ENCODE measurements at places on chromosomes 11 and 22.
A peak's percentile ranks its signal among the peaks of the same experiment; 100 is the strongest.

GRCh38 chr11:76623171-76623883, 47.2 kb downstream of the LRRC32 start:
- no peak for DNase-seq

GRCh38 chr11:109864834-109865547, 228.2 kb upstream of the ZC3H12C start:
- no peak for DNase-seq

DNA sequence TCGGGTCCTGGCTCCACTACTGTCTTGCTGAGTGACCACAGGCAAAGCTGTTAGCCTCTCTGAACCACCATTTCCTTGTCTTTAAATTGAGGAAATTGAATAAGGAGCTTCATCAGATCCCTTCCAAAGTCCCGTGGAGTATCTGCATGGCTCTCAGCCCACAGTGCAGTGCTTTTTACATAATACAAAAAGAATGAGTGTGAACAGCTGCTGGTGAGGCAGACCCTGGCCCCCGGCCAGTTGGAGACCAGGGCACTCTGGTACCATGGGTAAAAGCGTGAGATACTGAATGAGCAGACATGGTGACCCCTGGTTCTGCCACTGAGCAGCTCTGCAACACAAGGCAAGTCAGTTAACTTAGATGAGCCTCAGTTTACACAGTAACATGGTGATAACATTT, 86.8 kb downstream of the GALNT18 start:
- DNase-seq: no peak

DNA sequence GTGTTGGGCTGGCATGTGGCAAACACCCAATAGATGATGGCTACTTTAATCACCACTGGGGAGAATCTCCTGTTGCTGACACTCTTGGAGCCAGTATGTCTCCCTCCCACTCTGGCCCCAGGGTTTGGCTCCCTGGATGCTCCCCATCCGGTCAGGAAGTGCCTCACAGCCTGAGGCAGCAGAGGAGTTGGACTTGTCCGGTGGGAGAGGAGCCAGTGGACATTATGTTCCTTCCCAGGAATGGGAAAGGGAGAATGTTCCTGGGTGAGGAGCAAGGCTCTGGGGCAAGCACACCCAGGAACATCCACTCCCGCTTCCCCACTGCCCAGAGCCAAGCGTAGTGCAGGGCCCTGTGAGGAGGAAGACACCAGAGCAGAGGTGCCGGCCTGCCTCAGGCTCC, 84.6 kb upstream of the NAV2 start:
- DNase-seq: no peak

GRCh38 chr11:42444406-42444805, 867.4 kb upstream of the API5 start:
- DNase-seq: no peak

GRCh38 chr22:21972293-21972779, 10.3 kb downstream of the TOP3B start:
- DNase-seq: no peak

GRCh38 chr22:36464715-36465231, 16.7 kb downstream of the TXN2 start:
- no peak for DNase-seq

- DNase-seq: peak; percentile 70
These were observed at the start of gene RAB38 for GRCh38 chr11:88174709-88175568. Gene RAB38 (minus strand): TSS chr11:88175443. CDS start chr11:88175384, 59 bp downstream.

DNA sequence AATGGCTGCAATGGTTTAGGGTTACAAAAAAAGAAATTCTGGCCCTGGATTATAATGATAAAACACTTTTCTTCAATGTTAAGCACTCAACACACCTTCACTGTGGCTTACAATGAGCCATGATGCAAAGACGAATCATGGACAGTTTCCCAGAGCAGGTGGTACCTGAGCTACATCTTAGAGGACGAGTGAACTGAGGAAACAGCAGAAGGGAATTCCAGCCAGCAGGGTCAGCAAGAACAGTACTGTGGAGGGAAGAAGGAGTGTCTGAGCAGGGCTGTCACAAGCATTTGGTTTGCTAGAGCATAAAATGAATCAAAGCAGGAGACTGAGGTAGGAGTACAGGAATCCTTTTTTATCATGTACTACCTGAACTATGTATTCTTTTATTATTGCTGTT, 332.8 kb upstream of the C11orf87 start:
- DNase-seq: no peak

DNA sequence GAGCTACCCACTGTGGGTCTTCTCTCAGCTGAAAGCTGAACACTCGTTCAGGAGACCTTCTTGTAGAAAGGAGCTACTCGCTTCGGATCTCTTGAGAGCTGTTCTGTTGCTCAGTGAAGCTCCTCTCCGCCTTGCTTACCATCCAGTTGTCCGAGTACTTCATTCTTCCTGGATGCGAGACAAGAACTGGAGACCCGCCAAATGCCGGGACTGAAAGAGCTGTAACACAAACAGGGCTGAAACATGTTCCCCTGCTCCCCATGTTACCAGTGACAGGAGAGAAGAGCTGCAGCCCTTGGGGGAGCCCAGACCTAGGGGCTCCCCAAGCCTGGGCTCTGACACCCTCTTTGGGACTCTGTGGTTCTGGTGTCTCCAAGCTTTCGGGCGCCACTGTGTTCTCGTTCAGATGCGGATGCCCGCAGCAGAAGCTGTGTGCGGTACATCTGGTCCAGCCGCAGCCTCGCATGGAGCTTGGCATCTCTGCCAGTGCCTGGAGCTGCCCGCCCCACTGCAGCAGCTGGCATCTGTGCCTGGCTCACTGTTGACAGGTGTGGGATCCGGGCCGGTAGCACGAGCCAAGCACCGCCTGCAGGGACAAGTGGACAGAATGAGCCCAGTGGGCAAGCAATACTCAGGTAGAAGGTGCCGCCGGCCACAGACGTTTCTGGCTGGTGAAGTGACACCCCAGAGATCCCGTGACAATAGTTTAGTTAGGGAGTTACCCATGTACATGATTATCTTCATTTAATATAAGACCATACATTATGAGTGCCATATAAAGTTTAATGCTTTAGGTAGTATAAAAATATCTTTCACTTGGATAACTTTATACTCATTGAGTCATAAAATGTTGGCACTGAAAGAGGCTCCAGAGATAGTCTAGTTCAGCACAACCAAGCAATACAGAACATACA, 49.1 kb downstream of the EMSY start:
- DNase-seq: no peak

GRCh38 chr11:106286881-106287504, 209.5 kb downstream of the AASDHPPT start:
- no peak for DNase-seq

DNA sequence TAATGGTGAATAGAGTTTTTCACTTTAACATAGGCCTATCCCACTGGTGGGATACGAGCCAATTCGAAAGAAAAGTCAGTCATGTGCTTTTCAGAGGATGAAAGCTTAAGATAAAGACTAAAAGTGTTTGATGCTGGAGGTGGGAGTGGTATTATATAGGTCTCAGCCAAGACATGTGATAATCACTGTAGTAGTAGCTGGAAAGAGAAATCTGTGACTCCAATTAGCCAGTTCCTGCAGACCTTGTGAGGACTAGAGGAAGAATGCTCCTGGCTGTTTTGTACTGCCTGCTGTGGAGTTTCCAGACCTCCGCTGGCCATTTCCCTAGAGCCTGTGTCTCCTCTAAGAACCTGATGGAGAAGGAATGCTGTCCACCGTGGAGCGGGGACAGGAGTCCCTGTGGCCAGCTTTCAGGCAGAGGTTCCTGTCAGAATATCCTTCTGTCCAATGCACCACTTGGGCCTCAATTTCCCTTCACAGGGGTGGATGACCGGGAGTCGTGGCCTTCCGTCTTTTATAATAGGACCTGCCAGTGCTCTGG, at the start of gene TYR:
Gene TYR (plus strand): TSS at position 185 of the 541 bp plus-strand sequence. CDS start 79 bp downstream, at position 264.
- no peak for DNase-seq

DNA sequence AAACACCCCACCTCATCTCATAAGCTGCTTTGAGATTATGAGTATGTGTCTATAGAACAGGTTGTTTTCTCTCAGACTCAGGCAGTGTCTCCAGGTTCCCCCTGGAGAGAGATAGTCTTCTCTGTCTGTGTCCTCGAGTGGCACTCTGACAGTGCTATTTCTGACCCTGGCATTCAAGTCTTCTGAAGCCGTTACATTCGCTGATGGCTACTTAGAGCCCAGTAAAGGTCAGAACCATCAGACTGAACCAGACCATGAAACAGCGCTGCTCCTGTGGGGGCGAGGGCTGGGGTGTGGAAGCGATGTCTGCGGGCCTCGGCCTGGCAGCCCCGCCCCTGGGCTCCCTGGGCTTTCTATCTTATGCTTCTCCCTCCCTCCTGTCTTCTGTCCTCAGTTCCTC, 23.5 kb downstream of the SHISA8 start:
- no peak for DNase-seq

GRCh38 chr11:79080551-79080950, 360.3 kb downstream of the TENM4 start:
- DNase-seq: no peak

GRCh38 chr11:74434528-74434927, 32.8 kb downstream of the KCNE3 start:
- no peak for DNase-seq

DNA sequence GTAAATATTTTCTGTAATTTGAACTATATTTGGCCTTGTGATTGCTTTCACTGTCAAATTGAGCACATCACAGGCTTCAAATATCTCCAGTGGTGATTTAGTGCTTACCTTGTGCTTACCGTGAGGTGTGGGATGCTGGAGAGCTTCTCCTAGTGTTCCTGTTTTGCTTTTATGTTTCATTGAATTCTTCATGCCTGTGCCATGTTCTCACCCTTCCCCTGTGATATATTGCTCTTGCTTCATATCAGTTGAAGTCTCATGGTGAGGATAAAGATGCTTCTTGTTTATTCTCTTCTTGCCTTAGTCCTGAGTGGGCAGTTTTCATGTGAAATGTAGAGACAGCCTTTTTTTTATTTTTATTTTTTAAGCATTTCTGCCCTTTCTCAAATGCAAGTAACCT, 198.0 kb upstream of the PDGFD start:
- no peak for DNase-seq

DNA sequence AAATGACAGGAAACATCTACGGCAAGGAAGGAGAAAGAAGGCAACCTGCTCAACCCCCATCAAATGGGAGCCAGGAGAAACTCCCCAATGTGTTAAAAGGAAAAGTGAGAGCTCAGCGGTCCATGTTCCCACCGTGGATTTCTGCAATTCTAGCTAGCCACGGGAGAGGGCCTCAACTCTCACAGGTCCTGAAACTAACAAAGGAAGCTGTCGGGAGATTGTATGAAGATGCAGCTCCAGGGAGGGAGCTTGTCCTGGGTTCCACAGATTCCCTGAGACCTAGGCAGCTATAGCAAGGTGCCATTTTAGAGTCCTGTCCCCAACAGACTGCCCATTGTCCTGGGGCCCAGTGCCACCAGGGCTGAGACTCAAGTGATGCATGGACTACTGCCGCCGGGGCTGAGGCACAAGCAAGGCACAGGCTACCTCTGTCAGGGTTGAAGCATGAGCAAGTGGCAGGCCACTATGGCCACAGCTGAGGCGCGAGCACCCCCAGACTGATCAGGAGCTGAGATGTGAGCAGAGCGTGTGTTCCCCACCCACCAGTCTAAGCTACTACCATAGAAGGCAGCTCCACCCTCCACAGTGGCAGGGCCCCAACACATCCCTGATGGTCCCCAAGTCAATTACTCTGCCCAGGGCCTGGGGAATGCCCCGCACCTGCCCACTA, 31.3 kb downstream of the RSF1 start:
- DNase-seq: no peak

DNA sequence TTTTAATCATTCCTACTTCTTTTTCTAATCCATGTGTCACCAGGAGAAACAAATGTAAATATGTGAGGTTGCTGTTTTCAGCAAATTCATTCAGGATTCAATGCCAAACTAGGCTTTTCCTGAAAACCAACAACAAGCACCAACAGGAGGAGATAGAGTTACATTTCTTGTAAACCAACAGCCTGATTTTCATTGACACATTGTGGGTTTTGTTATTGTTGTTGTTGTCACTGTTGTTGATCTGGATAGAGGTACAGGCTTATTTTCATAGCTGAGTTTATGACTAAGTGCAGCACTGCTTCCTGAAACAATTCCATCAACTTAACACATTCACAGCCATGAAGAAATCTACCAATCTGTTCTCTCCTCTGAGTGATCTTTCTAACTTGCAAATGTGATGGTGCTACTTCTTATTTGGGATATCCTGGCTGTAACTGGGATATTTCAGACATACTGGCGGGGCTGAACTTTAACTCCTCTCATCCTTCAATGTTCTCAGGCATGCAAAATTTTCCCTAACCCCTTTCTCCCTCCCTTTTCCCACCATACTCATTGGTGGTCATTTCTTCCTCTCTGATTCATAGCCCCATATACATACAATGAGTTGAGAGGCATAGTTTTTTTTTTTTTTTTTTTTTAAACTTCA, 65.5 kb downstream of the ME3 start:
- peak; percentile 23 for DNase-seq

DNA sequence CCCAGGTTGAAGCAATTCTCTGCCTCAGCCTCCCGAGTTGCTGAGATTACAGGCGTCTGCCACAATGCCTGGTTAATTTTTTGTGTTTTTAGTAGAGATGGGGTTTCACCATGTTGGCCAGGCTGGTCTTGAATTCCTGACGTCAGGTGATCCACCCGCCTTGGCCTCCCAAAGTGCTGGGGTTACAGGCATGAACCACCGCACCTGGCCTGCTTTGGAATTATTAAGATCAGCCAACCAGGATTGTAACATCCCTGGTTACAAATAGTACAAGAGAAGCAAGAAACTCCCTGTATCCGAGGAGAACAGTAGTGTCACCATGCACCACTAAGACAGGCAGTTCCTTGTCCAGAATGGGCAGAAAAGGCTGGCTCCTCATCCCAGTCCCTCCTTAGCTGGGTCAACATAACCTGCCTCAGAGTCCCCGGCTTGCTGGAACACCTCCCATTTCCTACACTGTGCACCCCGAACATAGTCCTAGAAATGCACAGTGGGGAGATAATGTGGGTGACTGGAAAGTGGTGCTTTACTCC, 77.2 kb upstream of the INCENP start:
- DNase-seq: no peak

GRCh38 chr11:112540261-112540660, 279.6 kb upstream of the PLET1 start:
- DNase-seq: no peak

Measured in kidney glomerular epithelial cell (primary cell).